ENCODE measurements at places on chromosomes 16 and 17.
A peak's percentile ranks its signal among the peaks of the same experiment; 100 is the strongest.

GRCh38 chr17:8693328-8693727, 51.3 kb downstream of the CCDC42 start:
- no peak for DNase-seq
- H3K27ac ChIP-seq, result no peak overlapping the region
- H3K36me3 ChIP-seq, result no peaks in the 10 kb centered on the region
- H3K27me3 ChIP-seq, result no peaks in the 10 kb centered on the region
- H3K4me1 ChIP-seq, result peaks cover 17% of the 10 kb centered on the region
- H3K4me3 ChIP-seq, result no peak overlapping the region

- H3K27ac ChIP-seq, result peak overlapping the region; percentile 70
- no peak for DNase-seq
- H3K4me1 ChIP-seq, result peaks cover 18% of the 10 kb centered on the region
- peaks cover 10% of the 10 kb centered on the region for H3K36me3 ChIP-seq
- H3K4me3 ChIP-seq, result no peak overlapping the region
Observed at GRCh38 chr16:9128346-9129342, 37.2 kb downstream of the HAPSTR1 start.

DNA sequence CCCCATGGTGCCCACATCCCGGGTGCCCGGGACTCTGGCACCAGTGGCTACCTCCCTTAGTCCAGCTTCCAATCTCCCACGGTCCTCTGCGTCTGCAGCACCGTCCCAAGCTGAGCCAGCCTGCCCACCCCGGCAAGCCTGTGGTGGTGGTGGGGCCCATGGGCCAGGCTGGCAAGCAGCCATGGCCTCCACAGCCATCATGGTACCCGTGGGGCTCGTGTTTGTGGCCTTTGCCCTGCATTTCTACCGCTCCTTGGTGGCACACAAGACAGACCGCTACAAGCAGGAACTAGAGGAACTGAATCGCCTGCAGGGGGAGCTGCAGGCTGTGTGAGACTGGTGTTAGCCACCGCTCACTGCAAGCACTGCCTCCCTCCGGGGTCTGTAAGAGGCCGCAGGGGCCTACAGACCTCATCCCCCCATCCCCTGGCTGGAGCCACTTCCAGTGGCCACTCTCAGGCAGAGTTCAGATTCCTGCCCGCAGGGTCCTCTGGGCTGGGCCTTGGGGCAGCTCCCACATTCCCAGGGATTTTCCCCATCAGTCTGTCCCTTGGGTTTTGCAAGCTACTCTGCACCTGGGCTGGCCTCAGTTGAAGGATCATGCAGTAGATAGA, 3.9 kb upstream of the SETD1A start:
- H3K4me3 ChIP-seq, result no peak overlapping the region
- peak; percentile 71 for DNase-seq
- no peaks in the 10 kb centered on the region for H3K27me3 ChIP-seq
- H3K36me3 ChIP-seq, result peaks cover 4% of the 10 kb centered on the region
- no peak overlapping the region for H3K27ac ChIP-seq

DNA sequence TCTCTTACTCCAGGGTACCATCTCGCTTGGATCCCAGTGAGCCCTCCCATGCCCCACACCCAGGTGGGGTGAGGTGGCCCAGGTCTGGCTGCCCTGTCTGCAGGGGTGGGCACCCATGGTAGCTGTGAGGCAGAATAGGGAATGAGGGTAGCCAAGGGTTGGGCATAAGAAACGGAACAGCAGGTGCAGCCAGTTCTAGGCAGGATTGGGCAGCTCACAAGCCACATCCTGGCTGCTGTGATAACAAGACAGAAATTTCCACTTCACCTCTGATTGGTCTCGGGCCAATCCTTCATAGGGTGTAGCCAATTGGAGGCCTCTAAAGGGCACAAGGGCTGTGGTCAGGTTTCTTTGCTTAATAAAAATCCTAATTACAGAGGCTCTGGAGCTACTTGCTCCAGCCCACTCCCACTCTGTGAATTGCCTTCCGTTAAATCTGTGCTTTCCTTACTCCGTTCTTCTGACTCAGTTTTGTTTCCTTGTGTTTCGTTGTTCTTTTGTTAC, 1.5 kb upstream of the ARHGDIG start:
- peaks cover 50% of the 10 kb centered on the region for H3K27me3 ChIP-seq
- no peak overlapping the region for H3K27ac ChIP-seq
- peaks cover 3% of the 10 kb centered on the region for H3K4me1 ChIP-seq
- DNase-seq, result peak; percentile 17

DNA sequence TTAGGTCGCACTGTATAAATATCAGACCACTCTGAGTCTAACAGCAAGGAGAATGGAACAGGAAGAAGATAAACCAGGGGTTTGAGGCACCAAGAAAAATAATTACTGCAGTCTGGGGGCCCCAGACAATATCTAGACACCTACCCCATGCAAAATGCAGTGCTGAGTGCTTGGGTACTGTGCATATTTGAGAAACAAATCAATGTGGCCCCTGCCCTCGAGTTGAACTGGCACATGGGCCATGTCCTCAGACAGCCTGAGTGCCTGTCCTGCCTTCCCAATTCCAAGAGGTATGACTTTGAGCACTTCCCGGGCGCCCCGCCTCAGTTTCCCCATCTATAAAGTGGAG, 6.2 kb upstream of the CIITA start:
- H3K27me3 ChIP-seq, result peaks cover 7% of the 10 kb centered on the region
- no peaks in the 10 kb centered on the region for H3K36me3 ChIP-seq
- H3K4me1 ChIP-seq, result peaks cover 5% of the 10 kb centered on the region
- no peak overlapping the region for H3K4me3 ChIP-seq
- H3K27ac ChIP-seq, result no peak overlapping the region

GRCh38 chr17:50199211-50199802, 2.1 kb downstream of the COL1A1 start:
- no peak for DNase-seq
- peak overlapping the region; percentile 99 for H3K27ac ChIP-seq
- no peaks in the 10 kb centered on the region for H3K27me3 ChIP-seq
- H3K4me3 ChIP-seq, result peak overlapping the region; percentile 80

GRCh38 chr17:82145550-82146155, 47.6 kb upstream of the FASN start:
- H3K4me3 ChIP-seq, result no peak overlapping the region
- no peak overlapping the region for H3K27ac ChIP-seq
- no peak for DNase-seq
- H3K4me1 ChIP-seq, result no peaks in the 10 kb centered on the region
- peaks cover 4% of the 10 kb centered on the region for H3K36me3 ChIP-seq

DNA sequence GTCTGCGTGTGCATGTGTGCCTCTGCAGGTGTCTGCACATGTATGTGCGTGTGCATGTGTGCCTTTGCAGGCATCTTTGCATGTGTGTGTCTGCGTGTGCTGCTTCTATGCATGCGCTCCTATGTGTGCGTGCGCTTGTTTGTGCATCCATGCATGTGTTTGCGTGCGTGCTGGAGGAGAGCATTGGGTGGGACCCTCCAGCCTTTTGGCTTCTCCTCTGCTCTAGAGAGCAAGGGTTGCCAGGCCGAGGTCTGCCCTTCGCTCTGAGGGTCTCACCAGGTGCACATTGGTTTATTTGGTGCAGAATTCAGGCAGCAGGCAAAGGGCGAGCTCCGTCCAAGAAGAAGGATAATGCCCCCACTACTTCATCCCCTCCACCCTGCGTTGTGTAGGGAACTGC, 1.1 kb upstream of the RAB40B start:
- no peak for DNase-seq
- peaks cover 4% of the 10 kb centered on the region for H3K27me3 ChIP-seq
- no peak overlapping the region for H3K27ac ChIP-seq
- H3K36me3 ChIP-seq, result no peaks in the 10 kb centered on the region
- no peak overlapping the region for H3K4me3 ChIP-seq

GRCh38 chr17:64500862-64501765, 4.3 kb upstream of the POLG2 start:
- no peaks in the 10 kb centered on the region for H3K27me3 ChIP-seq
- peaks cover 52% of the 10 kb centered on the region for H3K36me3 ChIP-seq
- no peak for DNase-seq
- no peak overlapping the region for H3K4me3 ChIP-seq
- H3K4me1 ChIP-seq, result peaks cover 2% of the 10 kb centered on the region

GRCh38 chr17:29390851-29391631, 878 bp downstream of the TAOK1 start:
- H3K27me3 ChIP-seq, result no peaks in the 10 kb centered on the region
- H3K36me3 ChIP-seq, result peaks cover 1% of the 10 kb centered on the region

DNA sequence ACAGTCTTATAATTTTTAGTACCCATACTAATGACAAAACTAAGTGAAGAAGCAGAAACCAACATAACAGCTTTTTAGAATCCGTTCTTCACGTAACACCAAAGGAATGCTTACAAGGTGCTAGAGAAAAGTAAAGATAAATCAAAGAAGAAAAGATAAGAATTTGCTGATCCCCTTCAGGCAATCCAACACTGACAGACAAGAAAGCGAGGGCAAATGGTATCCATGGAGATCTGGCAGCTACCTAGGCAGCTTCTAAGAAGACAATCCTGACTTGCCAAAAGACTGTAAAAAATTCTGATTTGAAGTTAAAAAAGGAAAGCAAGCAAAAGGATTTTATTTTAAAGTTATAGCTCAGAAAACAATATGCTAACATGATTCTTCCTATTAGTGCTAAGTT, 14.6 kb downstream of the BBS2 start:
- H3K27me3 ChIP-seq, result no peaks in the 10 kb centered on the region
- 0 out of 2 replicates have a peak, but pooled peaks cover 1% of the 10 kb centered on the region for H3K4me1 ChIP-seq
- no peak overlapping the region for H3K27ac ChIP-seq

GRCh38 chr17:8861495-8862181, 5.8 kb downstream of the PIK3R6 start:
- H3K27ac ChIP-seq, result no peak overlapping the region
- no peaks in the 10 kb centered on the region for H3K36me3 ChIP-seq
- no peak for DNase-seq
- no peaks in the 10 kb centered on the region for H3K27me3 ChIP-seq
- H3K4me3 ChIP-seq, result no peak overlapping the region

DNA sequence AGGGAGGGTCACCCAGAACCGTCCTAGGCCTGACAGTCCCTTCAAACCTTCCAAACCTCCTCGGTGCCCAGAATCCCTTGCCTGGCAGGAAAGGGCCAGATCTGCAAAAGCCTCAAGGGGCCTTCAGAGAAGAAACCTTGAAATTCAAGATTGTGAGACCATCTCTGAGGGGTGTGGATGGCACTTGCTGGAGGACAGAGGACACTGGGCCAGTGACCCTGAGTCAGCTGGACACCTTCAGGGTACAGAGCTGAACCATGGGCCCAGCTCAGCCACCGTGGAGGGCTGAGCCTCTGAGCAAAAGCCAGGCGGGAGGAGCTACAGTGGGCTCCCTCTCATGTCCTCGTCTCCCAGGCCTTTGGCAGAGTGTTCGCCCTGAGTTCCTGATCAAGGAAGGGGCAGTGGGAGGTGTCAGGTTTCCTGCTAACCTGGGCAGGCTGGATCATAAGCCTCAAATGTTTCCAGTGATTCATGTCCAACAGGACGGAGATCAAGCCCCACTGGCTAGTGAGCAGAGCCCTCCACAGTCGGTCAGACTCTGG, 3.0 kb downstream of the PDILT start:
- H3K4me1 ChIP-seq, result no peaks in the 10 kb centered on the region
- H3K4me3 ChIP-seq, result no peak overlapping the region
- H3K27me3 ChIP-seq, result no peaks in the 10 kb centered on the region
- DNase-seq, result no peak
- no peaks in the 10 kb centered on the region for H3K36me3 ChIP-seq

- no peak for DNase-seq
- H3K27me3 ChIP-seq, result peaks cover 11% of the 10 kb centered on the region
- H3K36me3 ChIP-seq, result no peaks in the 10 kb centered on the region
- no peak overlapping the region for H3K27ac ChIP-seq
Observed at GRCh38 chr17:5775098-5775497, 190.8 kb upstream of the NLRP1 start.

- H3K36me3 ChIP-seq, result no peaks in the 10 kb centered on the region
- peak; percentile 83 for DNase-seq
- H3K27me3 ChIP-seq, result no peaks in the 10 kb centered on the region
- H3K27ac ChIP-seq, result no peak overlapping the region
- H3K4me1 ChIP-seq, result peaks cover 12% of the 10 kb centered on the region
Observed at GRCh38 chr17:78737332-78737731, 44.7 kb downstream of the CYTH1 start.

DNA sequence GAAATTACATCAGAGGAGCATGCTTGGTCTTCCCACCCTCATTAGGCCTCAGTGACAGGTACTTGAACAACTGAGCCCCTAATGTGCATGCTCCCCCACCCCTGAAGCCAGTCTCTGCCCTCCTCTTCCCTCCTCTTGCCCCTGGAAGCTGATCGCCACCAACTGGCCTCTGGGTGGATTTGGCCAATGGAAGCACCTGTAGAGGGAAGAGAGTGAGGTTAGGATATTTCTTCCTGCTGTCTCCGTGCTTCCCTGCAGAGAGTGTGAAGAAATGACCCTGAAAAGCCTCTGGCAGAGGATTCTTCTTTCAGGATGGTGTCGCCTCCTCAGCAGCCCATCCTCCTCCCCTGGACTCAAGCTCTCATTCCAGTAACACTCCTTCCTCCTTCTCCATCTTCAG, 5.9 kb upstream of the CBLN1 start:
- H3K4me1 ChIP-seq, result no peaks in the 10 kb centered on the region
- no peaks in the 10 kb centered on the region for H3K36me3 ChIP-seq
- H3K4me3 ChIP-seq, result no peak overlapping the region
- no peak for DNase-seq

DNA sequence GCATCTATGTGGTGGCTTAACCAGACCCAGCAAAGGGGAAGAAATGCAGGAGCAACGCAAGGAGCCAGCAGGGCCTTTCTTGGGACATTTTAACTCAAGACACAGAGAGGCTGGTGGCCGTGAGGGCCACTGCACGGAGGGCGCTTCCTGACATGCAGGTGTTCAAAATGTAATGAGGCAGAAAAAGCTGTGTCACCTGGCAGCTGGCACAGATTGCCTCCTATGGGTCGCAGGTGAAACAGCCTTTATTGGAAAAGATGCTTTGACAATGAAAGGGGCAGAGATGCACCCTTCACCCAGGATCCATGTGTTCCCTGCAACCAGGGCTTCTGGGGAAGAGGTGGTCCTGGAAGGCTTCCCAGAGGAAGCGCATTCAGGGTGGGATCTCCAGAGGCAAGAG, 219.3 kb downstream of the XYLT1 start:
- no peaks in the 10 kb centered on the region for H3K27me3 ChIP-seq
- H3K36me3 ChIP-seq, result no peaks in the 10 kb centered on the region
- no peak for DNase-seq

GRCh38 chr17:66955821-66956220, 8.7 kb upstream of the CACNG4 start:
- H3K27me3 ChIP-seq, result peaks cover 13% of the 10 kb centered on the region
- no peak for DNase-seq
- H3K27ac ChIP-seq, result no peak overlapping the region
- peaks cover 21% of the 10 kb centered on the region for H3K4me1 ChIP-seq

- H3K27me3 ChIP-seq, result peaks cover 59% of the 10 kb centered on the region
- no peak overlapping the region for H3K27ac ChIP-seq
- no peaks in the 10 kb centered on the region for H3K4me1 ChIP-seq
- H3K36me3 ChIP-seq, result no peaks in the 10 kb centered on the region
Observed at GRCh38 chr17:45902892-45903346, 8.6 kb downstream of the MAPT start.

DNA sequence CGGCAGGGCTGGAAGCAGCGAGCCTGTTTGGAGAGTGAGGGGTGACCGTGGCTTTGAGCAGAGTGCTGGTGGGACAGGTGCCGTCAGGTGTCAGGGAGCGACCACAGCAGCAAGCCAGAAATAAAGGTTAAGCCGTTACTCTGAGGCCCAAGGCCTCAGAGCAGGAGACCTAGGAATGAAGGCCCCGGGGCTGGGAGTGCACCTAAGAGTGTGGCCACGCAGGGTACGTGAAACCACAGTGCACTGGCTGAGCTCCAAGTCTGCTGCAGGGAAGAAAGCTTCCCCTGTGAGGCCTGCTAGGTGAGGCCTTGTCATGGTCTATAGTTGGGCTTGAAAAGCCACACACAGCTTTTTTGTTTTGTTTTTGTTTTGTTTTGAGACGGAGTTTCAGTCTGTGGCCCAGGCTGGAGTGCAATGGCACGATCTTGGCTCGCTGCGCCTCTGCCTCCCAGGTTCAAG, 8.7 kb downstream of the CLUAP1 start:
- H3K27ac ChIP-seq, result no peak overlapping the region
- no peak overlapping the region for H3K4me3 ChIP-seq
- no peaks in the 10 kb centered on the region for H3K27me3 ChIP-seq
- DNase-seq, result no peak
- peaks cover 8% of the 10 kb centered on the region for H3K4me1 ChIP-seq

Measured in IMR-90 (cell line).